H9 (cell line): ENCODE measurements at places on chromosomes 2 and 18.

DNA sequence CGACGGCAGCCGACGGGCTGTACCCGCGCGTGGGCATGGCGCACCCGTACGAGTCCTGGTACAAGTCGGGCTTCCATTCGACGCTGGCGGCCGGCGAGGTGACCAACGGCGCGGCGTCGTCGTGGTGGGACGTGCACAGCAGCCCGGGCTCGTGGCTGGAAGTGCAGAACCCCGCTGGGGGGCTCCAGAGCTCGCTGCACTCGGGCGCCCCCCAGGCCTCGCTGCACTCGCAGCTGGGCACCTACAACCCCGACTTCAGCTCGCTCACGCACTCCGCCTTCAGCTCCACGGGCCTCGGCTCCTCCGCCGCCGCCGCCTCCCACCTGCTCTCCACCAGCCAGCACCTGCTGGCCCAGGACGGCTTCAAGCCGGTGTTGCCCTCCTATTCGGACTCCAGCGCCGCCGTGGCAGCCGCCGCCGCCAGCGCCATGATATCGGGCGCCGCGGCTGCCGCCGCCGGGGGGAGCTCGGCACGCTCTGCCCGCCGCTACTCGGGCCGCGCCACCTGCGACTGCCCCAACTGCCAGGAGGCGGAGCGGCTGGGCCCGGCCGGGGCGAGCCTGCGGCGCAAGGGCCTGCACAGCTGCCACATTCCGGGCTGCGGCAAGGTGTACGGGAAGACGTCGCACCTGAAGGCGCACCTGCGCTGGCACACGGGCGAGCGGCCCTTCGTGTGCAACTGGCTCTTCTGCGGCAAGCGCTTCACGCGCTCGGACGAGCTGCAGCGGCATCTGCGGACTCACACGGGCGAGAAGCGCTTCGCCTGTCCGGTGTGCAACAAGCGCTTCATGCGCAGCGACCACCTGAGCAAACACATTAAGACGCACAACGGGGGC lies 2.0 kb downstream of the SP9 start:
- DNase-seq: peak; percentile 78
- H3K27me3 ChIP-seq: peaks cover 68% of the 10 kb centered on the region
- peak overlapping the region; percentile 89 for H3K4me3 ChIP-seq
- no peaks in the 10 kb centered on the region for H3K36me3 ChIP-seq

DNA sequence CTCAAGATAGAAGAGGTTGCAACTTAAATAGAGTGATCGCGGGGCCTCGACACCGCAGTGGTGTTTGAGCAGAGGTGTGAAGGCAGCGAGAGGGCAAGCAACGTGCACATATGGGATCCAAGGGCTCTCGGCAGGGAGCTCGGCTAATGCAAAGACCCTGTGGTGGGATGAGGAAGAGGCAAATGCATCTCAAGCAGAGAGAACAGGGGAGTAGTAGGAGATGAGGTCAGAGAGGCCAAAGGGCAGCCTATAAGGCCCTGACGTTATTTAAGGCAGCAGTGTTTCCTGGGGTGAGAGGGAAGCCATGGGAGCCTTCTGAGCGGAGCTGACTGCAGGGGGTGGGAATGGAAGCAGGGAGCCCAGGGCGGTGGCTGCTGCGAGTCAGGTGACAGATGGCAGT lies 74.5 kb downstream of the MRPS9 start:
- no peak overlapping the region for H3K27ac ChIP-seq
- H3K4me3 ChIP-seq: no peak overlapping the region
- H3K36me3 ChIP-seq: no peaks in the 10 kb centered on the region
- H3K4me1 ChIP-seq: no peaks in the 10 kb centered on the region
- H3K27me3 ChIP-seq: no peaks in the 10 kb centered on the region
- DNase-seq: no peak

DNA sequence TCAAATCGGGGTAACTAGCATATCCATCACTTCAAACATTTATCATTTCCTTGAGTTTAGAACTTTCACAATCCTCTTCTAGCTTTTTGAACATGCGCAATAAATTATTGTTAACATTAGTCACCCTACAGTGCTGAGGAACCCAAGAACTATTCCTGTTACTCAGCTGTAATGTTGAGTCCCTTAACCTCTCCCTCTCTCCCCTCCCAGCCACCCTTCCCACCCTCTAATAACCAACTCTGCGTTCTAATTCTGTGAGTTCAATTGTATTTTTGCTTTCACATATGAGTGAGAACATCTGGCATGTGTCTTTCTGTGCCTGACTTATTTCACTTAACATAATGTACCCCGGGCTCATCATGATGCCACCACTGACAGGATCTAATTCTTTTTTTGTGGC lies 78.6 kb upstream of the RANBP2 start:
- H3K27me3 ChIP-seq: no peaks in the 10 kb centered on the region
- no peak overlapping the region for H3K4me3 ChIP-seq
- no peak overlapping the region for H3K27ac ChIP-seq
- H3K36me3 ChIP-seq: peaks cover 4% of the 10 kb centered on the region; the same call in 1 of the 3 replicates
- no peaks in the 10 kb centered on the region; the same call in 1 of the 2 replicates for H3K4me1 ChIP-seq

- no peak overlapping the region for H3K27ac ChIP-seq
- H3K4me3 ChIP-seq: peak overlapping the region; percentile 49
- H3K36me3 ChIP-seq: no peaks in the 10 kb centered on the region
- DNase-seq: peak; percentile 24
Measured at GRCh38 chr2:70979626-70980025, 1.2 kb downstream of the ANKRD53 start.

- H3K27me3 ChIP-seq: no peaks in the 10 kb centered on the region
- no peak overlapping the region for H3K27ac ChIP-seq
- no peaks in the 10 kb centered on the region for H3K4me1 ChIP-seq
Measured at GRCh38 chr2:26460613-26461031, 17.3 kb downstream of the OTOF start.

GRCh38 chr2:1455466-1455865 lies 42.2 kb downstream of the TPO start:
- H3K4me1 ChIP-seq: no peaks in the 10 kb centered on the region
- H3K27me3 ChIP-seq: no peaks in the 10 kb centered on the region
- DNase-seq: no peak
- H3K27ac ChIP-seq: no peak overlapping the region
- H3K36me3 ChIP-seq: no peaks in the 10 kb centered on the region
- no peak overlapping the region for H3K4me3 ChIP-seq

DNA sequence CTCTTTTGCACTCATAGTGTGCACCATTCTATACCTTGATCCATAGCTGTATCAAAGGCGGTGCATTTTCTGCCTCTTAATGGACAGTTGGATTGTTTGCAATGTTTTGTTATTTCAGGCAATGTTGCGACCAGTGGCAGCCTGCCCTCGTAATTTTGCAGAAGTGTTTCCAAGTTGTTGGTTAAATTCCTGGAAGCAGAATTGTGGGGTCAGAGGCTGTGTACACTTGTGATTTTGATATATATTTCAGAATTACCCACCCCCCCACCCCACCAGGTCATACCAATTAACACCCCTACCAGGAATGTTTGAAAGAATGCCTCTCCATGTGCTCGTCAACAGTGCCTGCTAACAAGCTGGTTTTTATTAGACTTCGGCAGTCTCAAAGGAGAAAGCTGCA lies 32.4 kb upstream of the IL1R1 start:
- peaks cover 4% of the 10 kb centered on the region; the same call in 1 of the 3 replicates for H3K36me3 ChIP-seq
- H3K4me1 ChIP-seq: no peaks in the 10 kb centered on the region; the same call in 1 of the 2 replicates
- no peak overlapping the region for H3K27ac ChIP-seq
- no peak for DNase-seq

DNA sequence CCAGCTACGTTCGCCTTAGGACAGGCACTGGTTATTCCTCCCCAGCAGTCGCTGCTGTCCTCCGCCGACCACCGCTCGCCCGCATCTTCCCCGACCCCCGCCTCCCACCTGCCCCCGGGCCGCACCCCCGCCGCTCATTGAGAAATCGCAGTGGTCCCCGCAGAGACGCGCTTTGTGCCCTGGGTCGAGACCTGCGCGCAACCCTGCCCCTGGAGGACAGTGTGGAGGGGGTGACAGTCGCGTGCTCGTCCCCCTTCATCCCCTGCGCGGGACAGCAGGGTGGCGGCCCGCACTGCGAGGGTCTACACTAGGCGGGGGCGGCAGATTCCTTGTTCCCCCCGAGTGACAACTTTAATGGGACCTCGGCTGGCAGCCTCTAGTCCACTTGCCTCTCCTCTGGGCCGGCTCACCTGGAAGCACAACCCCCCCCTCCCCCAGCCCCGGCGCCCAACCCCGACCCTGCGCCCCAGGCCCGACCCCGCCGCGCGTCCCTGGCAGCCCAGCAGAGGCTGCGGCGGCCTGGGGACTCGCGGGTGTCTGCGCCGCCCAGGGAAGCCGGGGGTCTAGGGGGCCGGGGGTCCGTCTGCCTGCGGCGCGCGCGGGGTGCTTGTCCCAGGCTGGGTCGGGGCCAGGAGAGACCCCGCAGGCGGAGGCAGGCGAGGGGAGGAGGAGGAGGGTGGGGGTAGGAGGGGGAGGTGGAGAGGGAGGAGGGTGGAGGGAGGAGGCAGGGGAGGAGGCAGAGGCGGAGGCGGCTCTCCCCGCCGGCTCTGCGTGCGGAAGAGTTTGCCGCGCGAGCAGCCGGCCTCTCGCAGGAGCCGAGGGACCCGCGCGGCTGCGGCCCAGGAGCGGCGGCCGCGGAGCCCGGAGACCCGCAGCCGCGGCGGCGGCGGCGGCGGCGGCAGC lies at the start of gene NPAS2:
Gene NPAS2, plus strand, starts transcription at position 770 of the 903 bp plus-strand sequence. CDS start 84,616 bp downstream, outside the sequence.
- peaks cover 28% of the 10 kb centered on the region for H3K27me3 ChIP-seq
- peak within 1 kb of the TSS; percentile 81 for H3K4me3 ChIP-seq
- peak; percentile 49 for DNase-seq
- H3K27ac ChIP-seq: no peak within 1 kb of the TSS

- H3K27me3 ChIP-seq: no peaks in the 10 kb centered on the region
- H3K4me3 ChIP-seq: no peak overlapping the region
- H3K36me3 ChIP-seq: peaks cover 8% of the 10 kb centered on the region
- H3K27ac ChIP-seq: no peak overlapping the region
Measured at GRCh38 chr2:222992137-222992536, 59.9 kb upstream of the KCNE4 start.

DNA sequence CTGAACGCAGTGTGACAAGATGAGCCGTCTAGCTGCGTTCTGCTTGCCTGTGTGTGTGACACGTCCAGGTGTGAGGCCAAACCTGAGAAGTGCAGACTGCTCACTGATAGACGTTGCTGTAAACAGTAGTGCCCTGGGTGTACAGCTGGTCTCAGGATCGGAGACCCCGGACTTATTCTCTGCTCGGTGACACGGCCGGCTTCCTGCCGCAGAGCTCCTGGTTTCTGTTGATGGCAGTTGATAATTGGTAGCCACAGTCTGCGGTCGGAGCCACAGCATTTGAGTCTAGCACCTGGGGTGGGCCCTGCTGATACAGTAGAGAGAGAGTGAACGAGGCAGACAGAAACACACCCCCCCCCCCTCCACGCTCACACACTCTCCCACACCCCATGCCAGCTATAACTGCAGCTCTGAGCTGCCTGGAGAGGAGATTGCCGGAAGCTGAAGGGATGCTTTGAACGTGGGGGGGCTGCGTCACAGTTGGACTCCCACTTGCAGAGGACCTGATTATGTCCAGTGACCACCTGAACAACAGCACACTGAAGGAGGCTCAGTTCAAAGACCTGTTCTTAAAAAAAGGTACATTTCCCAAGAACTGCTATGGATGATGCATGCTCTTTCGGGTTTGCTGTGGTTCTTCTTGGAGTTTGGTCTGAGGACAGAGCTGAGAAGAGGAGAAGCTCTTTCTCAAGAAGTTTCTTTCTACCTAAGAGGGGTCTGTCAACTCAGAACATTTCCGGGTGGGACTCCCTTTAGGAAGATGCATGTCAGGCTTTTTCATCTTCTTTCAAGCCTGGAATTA lies 114.0 kb downstream of the FAM210A start:
- no peaks in the 10 kb centered on the region for H3K4me1 ChIP-seq
- H3K4me3 ChIP-seq: peak overlapping the region; percentile 72; the same call in 2 of the 3 replicates
- H3K36me3 ChIP-seq: no peaks in the 10 kb centered on the region
- H3K27ac ChIP-seq: no peak overlapping the region

DNA sequence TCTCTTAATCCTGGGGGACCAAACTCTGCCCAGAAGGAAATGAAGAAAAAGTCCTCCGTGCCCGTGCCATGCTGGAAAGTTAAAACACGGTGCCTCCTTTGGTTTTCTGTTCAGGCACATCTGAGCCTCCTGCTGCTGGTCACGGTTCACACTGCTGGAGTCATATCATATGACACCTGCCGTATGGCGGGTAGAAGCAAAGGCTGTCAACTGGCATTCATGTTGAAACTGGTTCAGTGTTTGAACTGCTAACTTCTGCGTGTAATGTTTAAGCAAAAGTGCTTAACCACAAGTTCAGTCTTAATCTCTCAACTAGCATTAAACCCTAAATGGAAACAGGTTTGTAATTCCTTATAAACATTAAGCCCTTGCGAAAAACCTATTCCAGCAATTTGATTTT lies 3.1 kb downstream of the STK39 start:
- no peak overlapping the region for H3K4me3 ChIP-seq
- H3K27ac ChIP-seq: no peak overlapping the region
- no peaks in the 10 kb centered on the region for H3K27me3 ChIP-seq
- no peaks in the 10 kb centered on the region for H3K36me3 ChIP-seq

DNA sequence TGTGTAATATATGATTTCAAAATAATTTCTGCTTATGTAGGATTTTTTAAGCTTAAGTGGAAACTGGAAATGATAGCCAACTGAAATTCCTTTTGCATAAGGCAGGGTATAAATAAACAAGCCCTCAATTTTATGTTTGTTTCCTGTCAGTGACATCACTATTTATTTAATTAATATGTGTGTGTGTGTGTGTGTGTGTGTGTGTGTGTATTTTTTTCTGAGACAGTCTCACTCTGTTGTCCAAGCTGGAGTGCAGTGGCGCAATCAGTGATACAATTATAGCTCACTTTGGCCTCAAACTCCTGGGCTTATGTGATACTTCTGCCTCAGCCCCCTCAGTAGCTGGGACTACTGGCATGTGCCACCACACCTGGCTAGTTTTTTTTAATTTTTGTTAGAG lies 29.3 kb upstream of the CYP20A1 start:
- no peaks in the 10 kb centered on the region for H3K27me3 ChIP-seq
- peaks cover 8% of the 10 kb centered on the region; the same call in 2 of the 3 replicates for H3K36me3 ChIP-seq
- no peak for DNase-seq
- no peak overlapping the region for H3K27ac ChIP-seq

DNA sequence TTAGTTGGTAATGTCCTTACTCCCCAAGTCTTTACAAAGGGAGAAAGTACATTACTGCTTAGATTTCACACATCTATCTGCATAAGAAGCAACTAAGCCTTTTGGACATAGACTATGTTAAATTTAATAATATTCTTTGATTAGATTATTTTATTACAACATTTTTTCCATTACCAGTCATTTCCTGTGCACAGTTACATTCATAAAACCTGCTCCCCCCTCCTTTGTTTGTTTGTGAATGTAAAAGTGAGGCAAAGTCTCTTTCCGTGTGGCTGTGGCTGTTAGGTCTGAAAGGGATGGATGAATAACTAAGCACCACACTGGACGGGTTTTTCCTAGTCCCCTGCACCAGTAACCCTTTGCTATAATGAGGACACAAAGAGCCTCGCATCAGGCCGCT lies 9.6 kb downstream of the PTGR3 start:
- H3K4me1 ChIP-seq: no peaks in the 10 kb centered on the region
- no peaks in the 10 kb centered on the region for H3K36me3 ChIP-seq
- no peak overlapping the region for H3K27ac ChIP-seq
- peaks cover 13% of the 10 kb centered on the region for H3K27me3 ChIP-seq

GRCh38 chr2:135257383-135258090 lies 205.4 kb downstream of the RAB3GAP1 start:
- no peak overlapping the region for H3K27ac ChIP-seq
- H3K4me1 ChIP-seq: peaks cover 6% of the 10 kb centered on the region
- no peak overlapping the region for H3K4me3 ChIP-seq
